ENCODE measurements at places on chromosomes 6 and 20. TPM values are rescaled to one million over a fixed set of nuclear protein-coding genes. Genes with fewer than 3 reads are reported as not detected.

SPATS1 gene
- polyA plus RNA-seq = not detected

SLC17A3 gene
- not detected for polyA plus RNA-seq

RSPO3 gene
- 69.2 TPM for polyA plus RNA-seq

CYP39A1 gene
- polyA plus RNA-seq = 22.6 TPM

TBX18 gene
- not detected for polyA plus RNA-seq

SIM1 gene
- not detected for polyA plus RNA-seq

PRDM13 gene
- polyA plus RNA-seq = not detected

LSM14B gene
- polyA plus RNA-seq = 4.6 TPM

BTN1A1 gene
- not detected for polyA plus RNA-seq

LBP gene
- not detected for polyA plus RNA-seq

LGSN gene
- 0.65 TPM for polyA plus RNA-seq

HLA-DRB5 gene
- polyA plus RNA-seq = not detected

METTL24 gene
- not detected for polyA plus RNA-seq

TRIM15 gene
- polyA plus RNA-seq = not detected

ASIP gene
- not detected for polyA plus RNA-seq

PRRT1 gene
- 88.8 TPM for polyA plus RNA-seq

KLHDC3 gene
- 23.8 TPM for polyA plus RNA-seq

CARMIL1 gene
- polyA plus RNA-seq = 105 TPM

HLA-DMA gene
- not detected for polyA plus RNA-seq

GSTA1 gene
- polyA plus RNA-seq = not detected

ULBP1 gene
- polyA plus RNA-seq = not detected

BTNL2 gene
- not detected for polyA plus RNA-seq

STX11 gene
- polyA plus RNA-seq = not detected

HFE gene
- 1.9 TPM for polyA plus RNA-seq

HLA-DQA1 gene
- not detected for polyA plus RNA-seq

C4A gene
- not detected for polyA plus RNA-seq

SDCBP2 gene
- polyA plus RNA-seq = 5.5 TPM

NOP56 gene
- polyA plus RNA-seq = 72.1 TPM

SENP6 gene
- 70.0 TPM for polyA plus RNA-seq

NCOA5 gene
- polyA plus RNA-seq = 2.8 TPM

All from Purkinje cell (primary cell).